ENCODE measurements at places on chromosomes 4 and X. TPM values are rescaled to one million over a fixed set of nuclear protein-coding genes. Genes with fewer than 3 reads are reported as not detected.

SMIM10L2A gene
- 7.8 TPM for total RNA-seq

WNK3 gene
- total RNA-seq, result 17.2 TPM

- no peaks in the 10 kb centered on the region for H3K36me3 ChIP-seq
- peaks cover 2% of the 10 kb centered on the region for H3K4me1 ChIP-seq
- no peak overlapping the region for H3K27ac ChIP-seq
- no peaks in the 10 kb centered on the region for H3K27me3 ChIP-seq
- no peak overlapping the region for H3K4me3 ChIP-seq
- DNase-seq, result no peak
Measured at GRCh38 chr4:68396756-68397155, 46.9 kb upstream of the YTHDC1 start.

DNA sequence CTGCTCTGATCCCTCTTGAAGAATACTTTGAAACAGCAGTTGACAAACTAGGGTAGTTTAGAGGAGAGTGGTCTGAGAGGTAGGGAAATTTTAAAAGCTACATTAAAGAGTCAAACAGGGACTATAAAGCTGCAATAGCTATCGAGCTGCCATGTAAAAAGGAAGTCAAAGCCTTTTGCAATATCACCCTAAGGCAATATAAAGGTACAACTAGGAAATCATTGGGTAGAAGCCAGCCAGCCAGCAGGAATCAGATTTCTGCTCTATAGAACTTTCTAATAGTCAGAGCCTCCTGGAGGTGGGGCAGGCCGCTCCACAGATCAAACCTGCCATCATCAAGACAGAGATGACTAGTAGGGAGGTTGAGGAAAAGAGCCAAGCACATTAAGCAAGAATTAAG is 15.2 kb upstream of the PHOX2B start:
- H3K4me3 ChIP-seq, result no peak overlapping the region
- H3K27ac ChIP-seq, result no peak overlapping the region
- H3K4me1 ChIP-seq, result no peaks in the 10 kb centered on the region
- no peak for DNase-seq

GRCh38 chr4:36142504-36142903 is 101.8 kb downstream of the ARAP2 start:
- peaks cover 14% of the 10 kb centered on the region for H3K36me3 ChIP-seq
- H3K27ac ChIP-seq, result no peak overlapping the region
- H3K4me1 ChIP-seq, result peaks cover 10% of the 10 kb centered on the region
- DNase-seq, result no peak
- H3K4me3 ChIP-seq, result no peak overlapping the region

DNA sequence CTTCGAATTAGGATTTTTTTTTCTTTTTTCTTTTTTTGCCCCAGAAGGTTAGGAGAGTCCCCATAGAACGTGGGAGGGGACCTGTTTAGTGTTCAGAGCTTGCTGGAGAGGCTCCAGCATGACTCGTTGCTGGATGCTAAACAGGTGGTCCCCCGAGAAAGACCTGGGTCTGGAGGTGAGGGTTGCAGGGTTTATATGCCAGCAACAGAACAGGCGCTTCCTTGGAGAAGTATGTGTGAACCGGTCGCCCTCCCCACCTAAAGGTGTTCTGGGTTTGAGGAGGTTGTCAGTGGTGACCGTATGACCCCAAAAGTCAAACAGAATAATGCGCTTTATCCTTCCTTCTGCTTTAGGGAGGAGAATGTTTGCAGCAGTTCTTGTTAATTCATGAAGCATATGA is 52.1 kb upstream of the SHOX start:
- H3K4me3 ChIP-seq, result no peak overlapping the region
- H3K4me1 ChIP-seq, result no peaks in the 10 kb centered on the region
- H3K27ac ChIP-seq, result no peak overlapping the region
- no peaks in the 10 kb centered on the region for H3K36me3 ChIP-seq
- no peak for DNase-seq

GRCh38 chr4:57187246-57187645 is 77.1 kb upstream of the IGFBP7 start:
- no peak overlapping the region for H3K4me3 ChIP-seq
- DNase-seq, result no peak
- H3K36me3 ChIP-seq, result no peaks in the 10 kb centered on the region
- H3K27me3 ChIP-seq, result no peaks in the 10 kb centered on the region
- peaks cover 24% of the 10 kb centered on the region for H3K4me1 ChIP-seq

NPFFR2 gene
- not detected for total RNA-seq
